ENCODE measurements at places on chromosomes 7 and 10. TPM values are rescaled to one million over a fixed set of nuclear protein-coding genes. Genes with fewer than 3 reads are reported as not detected.

MTURN gene
- total RNA-seq, result 18.4 TPM

SMKR1 gene
- total RNA-seq, result 2.7 TPM

DNA sequence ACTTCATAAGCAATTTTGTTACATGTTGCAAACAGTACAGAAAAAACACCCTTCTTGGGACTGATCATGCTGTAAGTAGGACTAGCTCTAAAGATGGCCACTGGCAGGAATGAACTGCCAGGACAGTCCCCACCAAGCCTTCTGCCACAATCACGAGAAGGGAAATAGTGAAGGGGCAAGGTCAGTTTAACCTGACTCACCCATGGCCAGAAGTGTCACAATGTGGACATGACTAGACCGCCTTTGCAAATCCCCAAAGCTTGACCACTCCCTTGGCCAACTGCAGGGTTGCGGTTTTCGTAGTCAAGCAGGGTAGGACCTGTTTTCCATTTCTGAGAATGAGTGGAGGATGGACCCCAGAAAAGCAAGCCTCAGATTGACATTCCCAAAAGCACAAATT, 19.4 kb upstream of the FRAT2 start:
- DNase-seq, result no peak

GRCh38 chr10:15320118-15320517, 51.0 kb downstream of the FAM171A1 start:
- no peak for DNase-seq

DNA sequence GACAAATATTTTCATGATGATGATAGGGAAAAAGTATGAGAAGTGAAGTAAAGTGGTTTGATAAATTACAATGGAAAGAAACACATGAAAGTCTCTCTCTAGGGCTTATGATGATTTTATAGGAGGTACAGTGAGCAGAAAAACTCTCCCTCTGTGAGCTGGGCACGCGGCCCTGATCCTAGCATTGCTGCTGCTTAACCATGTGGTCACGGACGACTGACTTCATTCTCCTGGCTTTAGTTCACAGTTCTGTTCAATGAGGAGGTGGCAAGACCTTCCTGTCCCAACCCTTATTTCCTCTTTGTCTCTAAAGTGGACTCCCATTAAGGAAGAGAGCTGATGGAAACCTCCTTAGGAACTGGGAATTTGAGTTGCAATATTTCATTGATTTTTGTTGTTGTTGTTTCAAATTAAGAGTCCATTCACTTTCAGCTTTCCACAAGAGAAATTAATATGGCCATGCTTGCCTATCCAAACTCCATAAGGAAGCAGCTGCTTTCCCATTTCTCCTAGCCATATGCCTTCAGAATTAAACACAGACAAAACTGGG, 8.2 kb upstream of the PON3 start:
- DNase-seq, result no peak

NME8 gene
- total RNA-seq, result not detected

GRCh38 chr10:74445493-74445892, 294.5 kb downstream of the ADK start:
- DNase-seq, result no peak

DNA sequence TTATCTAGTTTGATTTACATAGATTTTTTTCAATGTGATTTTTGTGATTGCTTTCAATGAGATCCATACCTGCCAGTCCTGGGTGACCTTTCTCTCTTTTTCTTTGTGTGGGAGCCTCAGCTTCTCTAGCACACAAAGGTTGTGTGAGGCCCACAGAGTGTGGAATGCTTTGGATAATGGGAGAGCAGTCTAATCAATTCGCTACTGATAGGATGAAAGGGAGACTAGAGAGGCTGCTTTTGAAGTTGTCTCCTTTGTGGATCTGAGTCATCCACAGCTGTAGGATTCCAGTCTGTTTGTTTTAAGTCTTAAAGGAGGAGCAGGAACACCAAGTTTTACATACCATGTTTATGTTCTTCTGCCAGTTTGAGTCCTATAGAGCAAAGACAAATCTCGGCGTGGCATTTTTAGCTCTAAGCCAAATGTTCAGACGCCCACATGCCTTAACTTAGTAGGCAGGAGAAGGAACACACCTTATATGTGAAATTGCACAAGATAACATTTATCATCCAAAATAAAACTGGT, 330.0 kb downstream of the ARL4A start:
- peak; percentile 51 for DNase-seq

DNA sequence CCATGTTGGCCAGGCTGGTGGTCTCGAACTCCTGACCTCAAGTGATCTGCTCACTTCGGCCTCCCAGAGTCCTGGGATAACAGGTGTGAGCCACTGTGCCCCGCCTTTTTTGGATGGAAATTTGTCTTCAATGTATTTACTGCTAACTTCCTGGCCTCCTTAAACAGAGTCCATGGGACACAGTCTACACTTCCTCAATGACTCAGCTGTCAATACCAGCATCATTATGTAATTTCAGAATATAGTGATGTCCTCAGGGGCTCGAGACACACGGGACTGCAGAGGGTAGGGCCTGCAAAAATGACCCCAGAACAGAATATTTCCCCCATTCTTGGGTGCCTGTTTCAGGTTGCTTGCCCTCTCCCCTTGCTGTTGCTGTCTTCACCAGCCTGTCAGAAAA, 31.1 kb downstream of the CAMK2G start:
- no peak for DNase-seq

Measured in Daoy (cell line).